Activated CD4-positive, alpha-beta T cell treated with anti-CD3 and anti-CD28 coated beads, Interleukin-2, amount 50 U/mL, for 24 hours (primary cell): ENCODE measurements at places on chromosomes 4 and X.

DNA sequence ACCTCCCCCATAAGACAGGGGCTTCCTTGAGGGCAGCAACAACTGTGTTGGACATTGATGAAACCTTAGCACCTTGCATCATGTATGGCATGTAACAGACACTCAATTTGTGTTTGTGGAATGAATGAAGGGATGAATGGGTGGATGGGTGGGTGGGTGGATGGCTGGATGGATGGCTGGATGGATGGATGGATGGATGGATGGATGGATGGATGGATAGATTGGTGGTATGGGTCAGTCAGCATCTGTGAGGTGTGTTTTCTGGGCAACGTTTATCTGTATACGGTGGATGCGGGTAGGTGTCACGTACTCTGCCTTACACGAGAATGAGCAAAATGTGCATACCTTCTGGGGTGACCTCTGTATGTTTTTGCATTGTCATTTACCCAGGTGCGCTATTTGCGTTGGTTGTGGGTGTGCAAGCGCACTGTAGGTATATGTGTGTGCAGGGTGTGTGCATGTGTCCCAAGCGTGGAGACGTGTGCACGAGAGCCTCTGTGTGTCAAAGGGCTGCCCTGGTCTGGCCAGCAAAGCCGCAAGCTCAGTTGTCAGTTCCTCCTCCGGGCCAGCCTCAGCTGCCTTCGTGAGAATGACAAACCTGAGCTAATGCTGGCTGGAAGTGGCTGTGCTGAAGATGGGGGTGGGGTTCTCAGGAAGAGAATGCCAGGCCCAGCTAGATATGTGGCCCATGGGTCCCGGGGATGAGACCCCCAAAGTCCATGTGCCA is 26.5 kb downstream of the ELF4 start:
- no peak for DNase-seq

GRCh38 chr4:139453041-139453370 is 915 bp upstream of the RAB33B start:
- peak; percentile 60 for DNase-seq

DNA sequence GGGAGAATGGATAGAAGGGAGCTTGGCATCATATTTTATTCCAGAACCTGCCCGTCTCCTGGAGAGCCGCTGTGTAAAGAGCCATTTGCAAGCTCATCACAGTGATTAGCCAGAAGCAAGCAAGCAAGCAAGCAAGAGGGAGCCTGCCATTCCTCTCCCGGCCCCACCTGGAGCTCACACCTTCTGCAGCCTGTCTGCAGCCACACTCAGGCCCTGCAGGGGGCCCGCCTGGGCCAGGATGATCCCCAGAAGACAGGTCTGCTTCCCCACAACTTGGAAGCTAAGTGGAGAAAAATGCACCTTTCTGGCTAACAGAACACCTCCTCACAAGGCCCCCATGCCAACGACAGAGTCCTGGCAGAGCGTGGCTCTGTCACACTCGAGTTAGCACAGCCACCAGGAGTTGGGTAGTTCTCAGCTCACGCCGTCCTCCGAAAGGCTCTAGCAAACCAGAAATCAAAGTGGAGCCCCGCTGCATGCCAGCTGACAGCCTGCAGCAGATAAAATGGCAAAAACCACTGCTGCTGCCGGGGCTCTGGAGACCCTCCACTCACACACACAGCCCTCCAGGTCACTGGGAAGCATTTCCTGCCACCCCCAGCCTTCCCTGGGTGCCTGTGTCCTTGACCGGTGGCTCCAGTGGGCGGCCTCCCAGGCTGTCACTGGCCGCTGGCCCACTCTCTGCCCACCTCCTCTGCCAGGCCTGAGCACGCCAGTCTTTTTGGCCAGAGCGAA is 54.9 kb downstream of the DCTD start:
- no peak for DNase-seq

GRCh38 chr4:69503558-69503957 is 7.9 kb upstream of the UGT2B4 start:
- DNase-seq: no peak

- DNase-seq: no peak
Measured at GRCh38 chrX:30816079-30816478, 73.0 kb downstream of the TAB3 start.

GRCh38 chrX:108199691-108200090 is 108.1 kb downstream of the ATG4A start:
- no peak for DNase-seq
